ENCODE measurements at places on chromosomes 11 and 22. TPM values are rescaled to one million over a fixed set of nuclear protein-coding genes. Genes with fewer than 3 reads are reported as not detected.

Gene P2RY6
- 0.10 TPM for total RNA-seq

Gene TMEM86A
- 0.26 TPM for total RNA-seq

Gene CRYBB3
- total RNA-seq = not detected

Gene C22orf23
- 0.32 TPM for total RNA-seq

Gene SFI1
- 11.6 TPM for total RNA-seq

Gene BATF2
- total RNA-seq = 0.45 TPM

DNA sequence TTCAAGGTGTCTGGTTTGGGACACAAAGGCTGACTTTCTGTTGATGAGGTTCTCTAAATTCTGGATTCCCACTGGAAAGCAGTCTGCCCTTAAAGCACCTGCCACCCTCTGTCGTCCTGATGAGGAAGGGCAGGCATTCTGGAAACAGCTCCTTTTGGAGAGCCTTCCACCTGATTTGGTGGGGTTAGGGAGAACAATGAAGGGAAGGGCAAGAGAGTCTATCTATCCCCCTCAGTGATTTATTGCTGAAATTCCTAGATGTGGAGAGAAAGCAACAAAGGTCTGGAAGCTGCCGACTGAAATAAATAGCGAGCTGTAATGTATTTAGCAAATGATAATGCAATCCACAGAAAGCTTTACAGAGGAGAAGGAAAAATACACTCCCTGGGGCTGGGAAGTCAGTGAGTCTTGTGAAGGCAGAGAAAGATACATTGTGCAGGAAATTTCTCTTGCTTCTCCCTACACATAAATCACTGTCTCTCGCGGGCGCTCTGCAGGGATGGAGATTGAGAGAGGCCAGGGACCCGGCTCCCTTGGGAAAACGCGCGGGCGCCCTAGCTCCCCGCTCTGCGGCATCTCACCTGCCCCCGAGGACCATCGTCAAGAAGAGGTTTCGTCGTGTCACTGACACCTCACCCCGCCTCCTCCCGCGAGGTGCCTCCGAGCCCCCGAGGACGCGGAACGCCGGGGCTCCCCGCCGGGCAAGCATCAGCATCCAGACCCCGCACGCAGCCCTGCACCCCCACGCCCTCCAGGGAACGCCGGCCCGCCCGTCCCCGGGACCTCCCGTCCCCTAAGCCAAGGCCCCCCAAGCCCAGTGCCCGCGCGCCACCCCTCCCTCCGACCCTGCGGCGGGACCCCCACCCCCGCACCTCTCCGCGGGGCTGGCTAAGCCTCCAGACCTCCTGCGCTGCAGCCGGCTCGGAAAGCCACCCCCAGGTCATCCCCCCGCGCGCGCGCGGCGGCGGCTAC lies 673 bp downstream of the CDON start:
- DNase-seq = no peak

DNA sequence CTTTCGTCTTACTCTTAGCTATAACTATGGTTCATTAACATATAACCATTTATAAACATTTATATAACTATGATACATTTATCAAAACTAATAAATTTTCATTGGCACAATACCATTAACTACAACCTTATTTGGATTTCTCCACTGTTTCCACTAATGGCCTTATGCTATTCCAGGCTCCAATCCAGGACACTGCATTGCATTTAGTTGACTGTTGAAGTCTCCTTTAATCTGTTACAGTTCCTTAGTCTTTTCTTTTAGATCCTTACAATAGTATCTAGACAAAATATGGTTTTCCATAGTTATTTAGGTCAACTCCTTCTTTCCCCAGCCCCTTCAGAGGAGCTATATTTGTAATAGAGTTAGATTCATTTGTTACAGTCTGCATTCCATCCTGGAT lies 47.2 kb downstream of the CCDC34 start:
- no peak for DNase-seq

DNA sequence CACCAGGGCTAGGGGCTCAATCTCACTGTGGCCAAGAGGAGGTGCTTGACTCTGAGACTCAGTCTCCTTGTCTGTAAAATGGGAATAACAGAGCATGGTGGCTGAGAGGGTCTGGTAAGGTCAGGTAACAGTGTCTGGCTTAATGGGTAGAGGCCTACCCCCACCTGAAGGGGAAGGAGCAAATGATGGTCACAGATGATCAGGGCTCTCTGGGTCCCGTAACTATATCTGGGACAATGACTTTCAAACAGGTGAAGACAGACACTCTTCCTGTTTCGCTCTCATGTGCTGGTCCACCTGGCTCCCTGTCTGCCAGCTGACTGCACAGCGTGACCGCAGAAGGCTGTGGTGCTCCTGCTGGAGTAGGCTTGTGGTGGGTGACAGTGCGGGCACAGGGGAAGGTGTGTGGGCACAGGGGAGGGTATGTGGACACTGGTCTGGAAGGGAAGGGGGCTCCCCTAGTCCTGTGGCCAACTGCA lies 4.0 kb downstream of the A4GALT start:
- no peak for DNase-seq

DNA sequence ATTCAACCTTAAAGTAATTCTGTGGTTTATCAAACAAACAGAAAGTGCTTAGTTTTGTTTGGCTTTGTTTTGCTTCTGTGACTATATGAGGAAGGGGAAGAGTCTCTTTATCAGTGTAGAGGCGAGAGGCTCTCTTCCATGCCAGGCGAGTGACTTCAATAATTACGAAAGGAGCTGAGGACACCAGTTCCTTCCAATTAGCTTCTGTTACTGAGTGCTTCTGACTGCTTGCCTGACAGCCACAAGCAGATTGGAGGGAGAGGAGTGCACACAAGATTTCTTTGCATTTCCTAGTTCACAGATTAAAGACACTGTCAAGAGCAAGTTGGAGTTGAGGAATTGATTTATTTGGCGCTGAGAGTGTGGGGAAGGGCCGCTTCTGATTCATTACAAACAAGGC lies 1484.5 kb upstream of the TENM4 start:
- DNase-seq = no peak

DNA sequence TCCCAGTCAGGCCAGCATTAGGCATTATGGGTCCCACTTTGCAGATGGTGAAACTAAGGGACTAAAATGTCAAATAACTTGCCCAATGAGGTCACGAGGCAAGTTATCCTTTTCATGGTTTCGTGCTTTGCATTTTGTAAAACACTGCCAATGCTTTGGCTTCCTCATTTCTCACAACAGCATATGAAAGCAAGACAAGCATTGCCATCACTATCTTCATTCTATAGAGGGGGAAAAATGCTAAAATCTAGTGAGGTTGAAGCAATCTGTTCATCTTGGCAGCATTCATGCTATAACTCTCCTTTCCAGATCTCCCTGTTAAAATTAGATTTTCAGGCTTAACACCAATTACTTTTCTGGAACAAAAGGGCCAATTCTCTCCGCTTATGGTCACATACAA lies 14.8 kb downstream of the FAM181B start:
- no peak for DNase-seq

DNA sequence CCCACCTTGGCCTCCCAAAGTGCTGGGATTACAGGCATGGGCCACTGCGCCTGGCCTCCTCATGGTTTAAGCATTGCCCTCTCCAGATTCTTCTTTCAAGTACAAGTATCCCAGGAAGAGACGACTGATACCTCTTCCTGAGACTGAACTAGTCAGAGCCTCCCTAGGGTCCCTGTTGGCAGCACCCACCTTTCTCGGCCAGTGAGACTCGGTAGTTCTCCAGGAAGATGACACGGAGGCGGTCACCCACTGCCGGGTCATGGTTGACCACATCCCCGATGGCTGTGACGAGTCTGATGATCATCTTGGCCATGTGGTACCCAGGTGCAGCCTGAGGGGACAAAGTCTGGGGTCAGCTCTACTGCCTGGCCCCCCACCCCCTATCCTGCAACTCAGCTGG lies 7.2 kb upstream of the RASGRP2 start:
- DNase-seq = no peak

GRCh38 chr11:83002053-83002452 lies 69.6 kb downstream of the RAB30 start:
- no peak for DNase-seq

DNA sequence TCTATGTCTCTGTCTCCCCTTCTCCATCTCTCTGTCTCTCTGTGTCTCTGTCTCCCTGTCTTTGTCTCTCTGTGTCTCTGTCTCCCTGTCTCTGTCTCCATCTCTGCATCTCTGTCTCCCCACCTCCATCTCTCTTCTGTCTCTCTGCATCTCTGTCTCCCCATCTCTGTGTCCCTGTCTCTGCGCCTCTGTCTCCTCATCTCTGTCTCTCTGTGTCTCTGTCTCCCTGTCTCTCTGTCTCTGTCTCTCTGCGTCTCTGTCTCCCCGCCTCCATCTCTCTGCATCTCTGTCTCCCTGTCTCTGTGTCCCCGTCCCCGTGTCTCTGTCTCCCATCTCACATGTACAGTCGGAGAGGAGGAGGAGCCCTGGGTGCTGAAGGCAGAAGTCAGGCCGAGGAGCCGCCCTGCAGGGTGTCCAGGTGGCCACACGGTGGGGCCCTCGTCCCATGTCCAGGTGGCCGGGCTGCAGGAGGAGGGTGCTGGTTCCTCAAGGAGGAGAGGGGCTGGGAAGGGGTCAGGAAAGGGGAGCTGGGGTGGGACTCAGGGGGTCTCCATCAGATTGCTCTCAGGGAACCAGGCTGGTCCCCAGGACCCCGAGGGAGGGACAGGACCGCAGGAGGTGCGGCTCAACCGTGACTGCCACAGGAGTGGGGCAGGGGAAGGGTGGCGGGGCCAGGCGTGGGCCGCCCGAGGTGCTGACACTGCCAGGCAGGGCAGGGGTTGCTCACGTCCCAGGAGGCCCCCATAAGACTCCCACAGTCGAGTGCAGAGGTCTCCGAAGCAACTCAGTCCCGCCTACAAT lies 25.6 kb upstream of the TH start:
- DNase-seq = peak; percentile 47

DNA sequence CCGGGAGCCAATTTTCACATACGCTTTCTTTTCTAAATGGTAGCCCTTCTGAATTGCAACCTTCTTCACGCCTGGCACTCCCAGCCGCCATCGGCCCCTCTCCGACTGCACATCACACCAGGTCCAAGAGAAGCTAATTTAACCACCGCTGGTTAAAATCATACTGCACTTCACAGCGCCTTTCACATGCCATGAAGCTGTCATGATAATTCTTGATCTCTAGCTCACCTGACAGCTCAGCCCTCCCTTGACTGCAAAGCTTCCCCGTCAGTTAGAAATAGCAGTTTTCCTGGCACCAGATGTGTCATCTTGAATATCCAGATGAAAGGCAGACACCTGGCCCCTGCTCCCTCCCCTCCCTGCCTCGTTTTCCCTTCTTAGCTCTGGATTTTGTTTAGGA lies 101.4 kb downstream of the ARL14EP start:
- no peak for DNase-seq

DNA sequence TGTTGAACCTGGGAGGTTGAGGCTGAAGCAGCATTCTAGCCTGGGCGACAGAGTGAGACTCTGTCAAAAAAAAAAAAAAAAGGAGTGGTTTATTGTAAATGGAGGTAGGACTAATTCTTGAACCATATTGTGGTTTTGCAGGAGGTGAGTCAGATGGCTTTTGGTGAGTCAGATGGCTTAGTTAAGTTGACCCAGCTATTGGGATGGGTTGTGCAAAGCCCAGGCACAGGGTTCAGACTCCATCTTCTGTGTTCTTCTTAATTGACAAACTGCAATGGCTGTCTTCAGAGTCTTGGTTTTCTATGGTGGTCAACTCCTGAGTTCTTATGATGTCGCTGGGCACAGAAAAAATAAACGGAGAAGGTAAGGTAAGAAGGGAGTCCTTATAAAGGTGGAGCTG lies 182.7 kb downstream of the ADAMTS15 start:
- peak; percentile 90 for DNase-seq

- no peak for DNase-seq
Measured at GRCh38 chr11:76657187-76658170, 13.1 kb downstream of the LRRC32 start.

All from HFFc6 (cell line).